ENCODE measurements at places on chromosomes 2 and 18.

- DNase-seq, result no peak
Measured at GRCh38 chr2:237706257-237706656, 78.9 kb downstream of the LRRFIP1 start.

- no peak for DNase-seq
Measured at GRCh38 chr2:26652361-26653041, 11.3 kb upstream of the CIB4 start.

GRCh38 chr2:27831279-27832050, 58.7 kb downstream of the RBKS start:
- no peak for DNase-seq

GRCh38 chr2:142741764-142742269, 135.6 kb upstream of the KYNU start:
- no peak for DNase-seq

GRCh38 chr2:68414452-68414851, 49.4 kb downstream of the PLEK start:
- no peak for DNase-seq

DNA sequence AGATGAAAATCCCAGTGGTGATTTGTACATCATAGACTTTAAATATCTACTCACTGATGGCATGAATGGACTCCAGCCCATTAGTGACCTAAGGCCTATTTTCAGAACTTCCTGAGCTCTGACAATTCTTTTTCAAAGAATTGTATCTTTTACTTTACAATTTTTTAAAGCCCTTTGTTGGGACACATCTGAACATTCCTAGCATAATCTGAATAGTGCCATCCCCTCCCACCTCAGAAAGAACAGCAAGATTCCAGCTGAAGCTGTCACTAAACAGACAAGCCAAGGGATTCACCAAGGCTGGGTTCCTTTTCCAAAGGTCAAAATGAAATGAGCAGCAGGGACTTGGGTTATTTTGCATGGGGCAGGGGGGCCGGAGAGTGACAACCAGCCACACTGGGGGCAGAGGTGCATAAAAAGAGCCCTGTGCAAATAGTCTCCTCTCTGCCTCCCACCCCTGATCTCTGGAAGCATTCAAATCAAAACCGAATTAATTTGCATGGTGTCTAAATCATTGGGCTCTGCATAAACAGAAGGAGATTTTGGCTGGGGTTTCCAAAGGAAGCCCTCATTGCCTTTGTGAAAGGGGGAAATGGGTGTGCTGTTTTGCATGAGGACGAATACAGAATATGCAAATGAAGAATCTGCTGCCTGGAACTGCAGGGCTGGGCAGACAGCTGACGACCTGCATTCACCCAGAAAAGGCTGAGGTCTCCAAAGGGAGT, 17.2 kb downstream of the EPHA4 start:
- DNase-seq, result no peak

DNA sequence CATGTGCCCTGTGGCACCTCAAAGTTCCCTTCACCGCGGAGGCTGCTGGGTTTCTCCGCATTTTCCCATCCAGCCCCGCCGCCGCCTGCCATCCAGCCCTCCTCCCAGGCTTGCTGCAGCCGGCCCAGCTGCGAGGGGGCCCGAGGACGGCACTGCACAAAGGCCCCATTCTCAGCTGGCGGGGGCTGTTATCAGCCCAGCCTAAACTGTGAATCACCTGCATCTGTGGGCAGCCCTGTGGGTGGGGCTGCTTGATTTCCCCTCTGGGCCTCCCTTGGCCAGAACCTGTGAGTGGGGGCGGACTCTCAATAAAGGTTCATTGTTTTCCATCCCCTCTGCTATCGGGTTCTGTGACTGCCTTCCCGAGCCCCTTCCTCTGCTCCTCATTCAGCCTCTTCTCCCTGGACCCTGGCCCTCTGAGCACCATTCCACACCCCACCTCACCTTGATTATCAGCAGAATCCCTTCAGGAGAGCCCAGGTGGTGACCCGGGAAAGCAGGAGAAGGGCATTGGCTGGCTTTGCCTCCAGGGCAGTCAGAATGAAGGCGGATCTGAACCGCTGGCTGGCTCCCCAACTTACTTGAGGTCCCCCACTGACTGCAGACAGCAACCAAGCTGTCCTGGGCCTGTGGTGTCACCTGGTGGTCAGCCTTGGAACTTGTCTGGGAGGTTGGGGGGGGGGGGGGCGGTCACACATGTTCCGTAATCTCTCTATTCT, 204.5 kb downstream of the ZFP36L2 start:
- DNase-seq, result no peak

- no peak for DNase-seq
Measured at GRCh38 chr2:16179701-16180416, 239.5 kb downstream of the MYCN start.

DNA sequence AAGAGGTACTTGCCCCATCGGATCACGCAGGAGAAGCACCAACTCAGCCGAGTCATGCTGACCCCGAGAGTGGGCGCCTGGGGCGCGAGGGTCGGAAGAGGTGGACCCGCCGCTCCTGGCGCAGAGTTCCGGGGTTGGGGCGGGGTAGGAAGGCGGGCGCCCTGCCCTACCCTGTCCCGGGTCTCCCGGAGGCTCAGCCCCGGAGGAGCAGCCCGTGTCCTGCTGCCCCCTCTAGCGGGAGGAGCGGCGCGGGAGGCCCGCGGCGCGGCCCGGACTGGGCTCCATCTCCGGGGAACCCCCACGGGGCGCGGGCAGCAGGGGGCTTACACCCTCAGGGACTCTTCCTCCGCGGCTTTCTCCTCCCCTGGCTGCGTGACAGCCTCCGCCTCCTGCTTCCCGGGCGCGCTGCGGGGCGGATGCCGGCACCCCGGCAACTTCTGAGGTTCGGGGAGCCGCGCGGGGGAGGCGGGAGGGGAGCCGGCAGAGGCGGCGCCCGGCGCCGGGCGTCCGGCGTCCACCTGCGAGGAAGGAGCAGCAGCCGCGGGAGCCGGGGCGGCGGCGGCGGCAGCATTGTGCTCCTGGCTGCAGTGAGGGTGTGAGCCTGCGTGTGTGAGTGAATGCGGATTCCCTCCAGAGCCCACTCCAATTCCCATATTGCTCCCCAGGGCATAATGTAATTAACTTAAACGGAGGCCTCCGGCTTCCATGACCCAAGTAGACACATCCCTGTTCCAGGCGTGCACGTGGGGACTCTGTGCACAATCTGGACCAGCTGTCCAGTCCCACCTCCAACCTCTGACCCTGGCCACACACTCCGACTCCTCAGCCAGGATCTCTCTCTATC, 7.6 kb upstream of the TNS1 start:
- DNase-seq, result peak; percentile 32

DNA sequence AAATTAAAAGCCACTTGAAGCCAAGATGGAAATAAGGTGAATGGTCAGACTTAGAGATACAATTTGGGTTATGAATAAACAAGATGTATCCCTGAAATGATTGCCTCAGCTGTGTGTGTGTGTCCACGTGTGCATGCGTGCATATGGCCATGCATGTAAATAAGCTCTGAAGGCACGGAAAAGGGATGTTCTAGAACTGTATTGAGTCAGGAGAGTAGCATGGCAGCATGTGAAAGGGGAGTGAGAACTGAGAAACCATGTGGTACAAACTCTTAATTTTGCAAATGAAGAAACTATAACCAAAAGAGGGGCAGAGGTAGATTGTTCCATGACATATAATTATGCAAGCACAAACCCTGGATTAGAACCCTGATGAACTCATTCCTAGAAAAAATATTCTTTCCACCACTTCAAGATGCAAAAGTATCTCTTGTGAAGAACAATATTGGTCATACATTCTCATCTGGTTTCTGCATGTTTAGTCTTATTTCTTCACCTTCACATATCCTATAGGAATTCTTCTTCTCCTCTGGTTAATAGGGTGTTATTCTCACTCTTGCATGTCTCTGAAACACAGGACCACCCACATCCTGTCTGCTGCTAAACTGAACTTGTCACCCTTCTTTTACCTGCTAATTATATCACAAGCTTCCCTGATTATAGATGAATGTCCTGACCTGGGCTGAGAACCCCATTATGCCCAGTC, 455.8 kb downstream of the SETBP1 start:
- no peak for DNase-seq

DNA sequence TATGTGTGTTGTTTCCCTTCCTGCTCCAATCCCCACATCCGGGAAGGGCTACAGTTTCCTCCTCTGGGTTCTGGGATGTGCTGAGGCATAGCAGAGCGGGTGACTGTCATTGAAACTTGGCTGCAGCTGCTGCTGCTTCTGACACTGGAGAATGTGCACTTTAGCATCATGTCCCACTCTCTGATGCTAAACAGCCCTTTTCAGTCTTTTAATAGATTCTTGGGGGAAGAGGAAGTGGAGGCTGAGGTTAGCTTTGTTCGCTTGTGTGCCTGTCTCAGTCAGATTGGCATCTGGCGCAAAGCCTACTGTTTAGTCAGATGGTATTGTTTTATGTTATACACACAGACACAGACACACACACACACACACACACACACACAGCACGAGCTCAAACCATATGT, 136.5 kb upstream of the RND3 start:
- no peak for DNase-seq

DNA sequence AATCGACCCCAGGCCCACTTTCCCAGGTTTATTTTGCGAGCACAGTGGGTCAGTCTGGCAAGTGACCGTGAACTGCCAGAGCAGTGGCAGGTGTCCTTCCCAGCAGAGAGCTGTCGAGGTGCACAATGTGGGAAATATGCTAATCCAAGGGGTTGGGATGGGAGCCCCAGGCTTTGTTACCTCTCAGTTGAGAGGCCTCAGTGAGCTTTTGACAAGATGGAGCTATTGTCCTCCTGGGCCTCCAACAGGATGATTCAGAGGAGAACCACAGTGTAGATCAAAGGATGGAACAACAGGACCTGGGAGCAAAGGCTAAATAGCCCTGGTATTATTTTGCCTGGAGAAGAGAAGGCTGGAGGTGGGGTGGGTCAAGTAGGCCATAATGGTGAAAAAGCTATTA, 150.8 kb downstream of the NCKAP5 start:
- DNase-seq, result no peak

- DNase-seq, result no peak
Measured at GRCh38 chr2:241237949-241238371, 49.5 kb downstream of the ANO7 start.

Data from substantia nigra (tissue), 51 donors.